RPMI7951 (cell line): ENCODE measurements at places on chromosomes 6 and 20.
A peak's percentile ranks its signal among the peaks of the same experiment; 100 is the strongest.

DNA sequence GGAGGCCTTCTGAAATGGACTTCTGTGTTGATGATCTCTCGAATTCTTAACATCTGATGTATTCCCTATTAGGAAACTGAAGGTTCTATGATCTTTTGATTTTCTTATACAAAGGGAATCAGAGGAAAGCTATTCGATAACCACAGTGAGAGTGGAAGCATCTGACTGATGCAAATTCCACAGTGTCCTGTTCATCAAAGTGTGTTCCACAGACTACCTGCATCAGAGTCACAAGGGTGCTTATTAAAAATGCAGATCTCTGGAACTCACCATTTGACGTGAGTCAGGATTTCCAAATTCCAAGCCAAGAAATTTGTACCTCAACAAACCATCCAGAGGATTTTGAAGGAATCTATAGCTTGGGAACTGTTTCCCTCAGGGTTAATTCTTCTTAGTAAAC is 4.4 kb upstream of the MEP1A start:
- no peak for DNase-seq

GRCh38 chr6:72267470-72267869 is 354.4 kb upstream of the KCNQ5 start:
- DNase-seq: no peak

GRCh38 chr20:4007383-4008025 is 7.9 kb downstream of the RNF24 start:
- no peak for DNase-seq

DNA sequence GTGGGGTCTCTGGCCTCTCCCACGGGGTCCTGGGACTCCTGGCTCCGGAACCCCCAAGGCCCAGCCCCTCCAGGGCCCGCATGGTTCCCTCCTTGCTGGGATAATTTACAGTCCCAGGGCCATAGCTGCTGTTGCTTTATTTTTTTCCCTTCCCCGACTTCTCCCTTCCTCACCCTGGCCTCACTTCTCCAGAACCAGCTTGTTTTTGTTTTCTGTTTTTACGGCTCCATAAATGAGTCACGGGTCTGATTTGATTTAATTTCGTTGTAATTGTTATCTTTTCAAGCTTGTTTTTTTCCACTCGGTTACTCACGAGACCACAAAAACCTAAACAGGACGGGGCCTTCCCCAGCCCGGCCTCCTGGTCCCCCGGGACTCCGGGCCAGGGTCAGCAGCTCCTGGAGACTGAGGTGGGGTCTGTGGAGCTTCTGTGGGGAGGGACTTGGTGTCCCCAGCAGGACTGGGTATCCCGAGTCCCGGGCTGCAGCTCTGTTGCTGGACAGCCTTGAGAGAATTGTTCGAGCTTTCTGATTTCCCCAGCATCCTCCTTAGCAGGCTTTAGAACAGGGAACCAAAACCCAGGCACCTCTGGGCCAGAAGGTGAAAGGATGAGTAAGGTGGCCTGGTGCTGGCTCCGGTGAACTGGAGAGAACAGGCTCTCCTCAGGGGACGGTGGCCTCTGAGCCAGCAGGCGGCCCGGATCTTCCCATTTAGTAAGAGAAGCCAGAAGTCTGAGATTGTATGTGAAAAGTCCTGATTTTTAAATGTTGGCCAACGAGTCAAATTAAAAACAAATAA is 94.9 kb downstream of the CEBPB start:
- DNase-seq: peak; percentile 81

- DNase-seq: no peak
These were observed 46.1 kb downstream of the MYH7B start for GRCh38 chr20:35001596-35002362.
